Activated CD4-positive, alpha-beta T cell treated with anti-CD3 and anti-CD28 coated beads for 4 hours (primary cell): ENCODE measurements at places on chromosomes 3 and 15.

DNA sequence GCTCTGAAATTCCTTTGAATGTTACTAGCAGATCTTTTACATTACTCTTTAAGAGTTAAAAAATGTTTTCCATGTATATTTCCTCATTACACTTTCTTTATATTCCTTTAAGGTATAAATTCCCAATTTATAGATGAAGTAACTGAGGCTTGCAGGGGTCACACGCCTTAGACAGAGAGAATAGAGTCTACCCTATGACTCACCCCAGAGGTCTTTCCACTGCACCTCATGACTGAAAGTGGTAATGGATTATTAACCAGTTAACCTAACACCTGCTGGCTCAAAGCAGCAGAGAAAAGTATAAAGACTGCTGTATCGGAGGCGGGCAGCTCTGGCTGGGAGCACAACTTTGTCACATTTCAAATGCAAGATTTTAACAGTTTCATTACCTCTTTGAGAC is 37.7 kb downstream of the LDHAL6B start:
- DNase-seq: no peak

DNA sequence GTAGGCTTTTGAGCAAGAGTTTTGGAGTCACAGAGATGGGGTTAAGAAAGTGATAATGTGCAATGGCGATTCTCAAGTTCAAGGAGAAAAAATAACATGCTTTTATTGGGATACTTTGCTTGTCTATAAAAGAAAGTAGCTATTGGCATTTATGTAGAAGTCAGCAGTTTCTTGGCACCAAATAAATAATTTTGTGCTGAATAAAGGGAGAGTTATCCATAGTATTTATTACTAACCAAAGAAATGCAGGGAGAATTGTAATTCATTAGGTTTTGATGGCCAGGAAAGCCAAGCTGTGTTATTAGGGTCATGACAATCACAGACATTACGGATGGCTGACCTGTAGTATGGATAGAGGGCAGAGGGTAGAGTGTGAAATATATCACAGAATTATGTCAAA is 33.1 kb downstream of the BTD start:
- no peak for DNase-seq

- DNase-seq: no peak
Observed at GRCh38 chr15:92629975-92630626, 25.5 kb downstream of the FAM174B start.

GRCh38 chr15:47431501-47431900 is 285.8 kb upstream of the SEMA6D start:
- no peak for DNase-seq

DNA sequence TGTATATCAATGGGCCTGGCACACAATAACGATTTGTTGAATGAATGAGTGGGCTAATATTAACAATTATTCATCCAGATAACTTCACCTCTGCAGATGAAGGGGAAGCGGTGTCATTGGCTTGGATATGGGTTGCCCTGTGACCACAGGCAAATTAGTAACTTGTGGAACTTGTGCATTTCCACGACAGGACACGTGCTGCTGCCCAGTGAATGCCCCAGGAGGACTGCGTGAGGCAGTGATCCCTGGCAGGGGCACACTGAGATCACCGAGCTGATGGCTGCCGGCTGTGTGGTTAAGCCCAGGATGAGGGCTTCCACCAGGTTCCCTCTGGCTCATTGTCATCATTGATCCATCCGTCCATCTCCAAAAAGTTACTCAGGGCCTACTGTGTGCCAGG is 84.1 kb upstream of the HACD2 start:
- no peak for DNase-seq

GRCh38 chr3:10353160-10353559 is 32.2 kb upstream of the SEC13 start:
- DNase-seq: no peak

- DNase-seq: no peak
Observed at GRCh38 chr3:65851827-65852226, 186.9 kb downstream of the MAGI1 start.

DNA sequence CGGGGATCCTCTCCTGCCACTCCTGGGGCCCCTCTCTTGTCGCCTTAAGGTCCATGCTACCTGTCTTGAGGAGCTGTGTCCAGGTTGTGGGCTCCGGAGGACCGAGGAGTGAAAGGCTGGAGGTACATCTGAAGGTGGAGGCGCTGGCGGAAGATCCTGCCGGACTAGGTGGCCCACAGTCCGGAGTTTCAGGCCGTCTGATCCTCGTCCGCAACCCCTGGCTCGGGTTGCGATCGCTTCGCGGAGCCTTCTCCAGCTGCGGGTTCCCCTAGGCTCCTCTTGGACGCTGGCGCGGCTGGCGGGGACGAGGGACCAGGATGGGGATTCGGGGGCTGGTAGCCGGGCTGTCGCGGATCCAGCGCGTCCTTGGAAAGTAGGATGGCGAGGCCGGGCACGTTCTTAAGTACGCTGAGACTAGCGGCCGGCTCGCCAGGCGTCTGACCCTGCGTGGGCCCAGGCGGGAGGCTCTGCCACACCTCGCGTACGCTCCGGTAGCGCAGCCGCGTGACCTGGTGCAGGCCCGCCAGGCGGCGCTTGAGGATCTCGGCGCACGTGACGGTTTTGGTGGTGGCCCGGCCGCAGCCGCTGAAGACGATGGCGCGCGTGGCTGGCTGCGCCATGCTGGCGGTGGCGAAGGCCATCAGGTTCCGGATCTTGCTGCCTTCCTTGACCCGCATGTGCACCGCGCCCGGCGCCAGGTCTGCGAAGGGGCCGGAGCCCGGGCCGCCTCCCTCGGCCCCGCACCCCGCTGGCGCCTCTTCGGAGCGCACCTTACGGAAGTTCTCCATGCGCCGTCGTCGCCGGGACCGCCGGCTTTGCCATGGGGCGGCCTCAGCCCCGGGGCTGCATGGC is 550 bp downstream of the RPP25 start:
- peak; percentile 71 for DNase-seq

- no peak for DNase-seq
Observed at GRCh38 chr3:113271189-113271588, 59.8 kb downstream of the BOC start.

DNA sequence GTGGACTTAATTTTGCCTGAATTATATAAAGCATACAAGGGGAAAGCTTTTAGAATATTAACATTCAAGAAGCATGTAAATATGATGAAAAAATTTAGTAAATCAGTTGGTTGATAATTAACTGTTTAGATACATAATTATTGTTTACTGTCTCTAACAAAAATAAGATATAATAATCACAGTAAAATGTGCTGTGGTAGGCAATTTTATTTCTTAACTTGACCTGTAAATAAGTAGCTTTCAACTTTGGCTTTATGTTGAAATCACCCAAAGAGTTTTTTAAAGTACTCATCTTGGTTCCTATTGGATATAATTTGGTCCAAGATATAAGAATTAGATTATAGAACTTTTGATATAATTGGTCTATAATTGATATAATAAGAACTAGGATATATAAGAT is 1374.5 kb downstream of the NSUN3 start:
- DNase-seq: no peak
